ENCODE measurements at places on chromosomes 1 and 21.

DNA sequence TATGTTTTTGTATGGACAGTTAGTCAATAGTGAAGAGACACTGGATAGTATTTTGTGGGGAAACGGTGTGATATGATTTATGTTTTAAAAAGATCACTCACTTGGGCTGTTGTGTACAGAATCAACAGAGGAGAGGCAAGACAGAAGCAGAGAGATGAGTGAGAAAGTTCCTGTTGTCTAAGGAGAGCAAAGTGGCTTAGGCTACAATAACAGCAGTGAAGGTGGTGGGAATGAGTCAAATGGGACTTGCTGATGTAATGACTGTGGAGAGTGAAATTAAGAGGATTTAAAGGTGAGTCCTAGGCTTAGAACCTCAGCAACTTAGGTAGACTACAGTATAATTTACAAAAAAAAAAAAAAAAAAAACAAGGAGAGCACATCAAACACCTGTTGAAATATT lies 169.2 kb upstream of the HP1BP3 start:
- DNase-seq = no peak

- no peak for DNase-seq
These were observed 92.1 kb upstream of the SLC44A3 start for GRCh38 chr1:94727846-94728715.

GRCh38 chr1:220785166-220786056 lies 1.3 kb upstream of the MTARC1 start:
- no peak for DNase-seq

GRCh38 chr1:235784950-235785349 lies 81.8 kb downstream of the LYST start:
- no peak for DNase-seq

GRCh38 chr1:245961137-245961540 lies 545.9 kb downstream of the SMYD3 start:
- no peak for DNase-seq

DNA sequence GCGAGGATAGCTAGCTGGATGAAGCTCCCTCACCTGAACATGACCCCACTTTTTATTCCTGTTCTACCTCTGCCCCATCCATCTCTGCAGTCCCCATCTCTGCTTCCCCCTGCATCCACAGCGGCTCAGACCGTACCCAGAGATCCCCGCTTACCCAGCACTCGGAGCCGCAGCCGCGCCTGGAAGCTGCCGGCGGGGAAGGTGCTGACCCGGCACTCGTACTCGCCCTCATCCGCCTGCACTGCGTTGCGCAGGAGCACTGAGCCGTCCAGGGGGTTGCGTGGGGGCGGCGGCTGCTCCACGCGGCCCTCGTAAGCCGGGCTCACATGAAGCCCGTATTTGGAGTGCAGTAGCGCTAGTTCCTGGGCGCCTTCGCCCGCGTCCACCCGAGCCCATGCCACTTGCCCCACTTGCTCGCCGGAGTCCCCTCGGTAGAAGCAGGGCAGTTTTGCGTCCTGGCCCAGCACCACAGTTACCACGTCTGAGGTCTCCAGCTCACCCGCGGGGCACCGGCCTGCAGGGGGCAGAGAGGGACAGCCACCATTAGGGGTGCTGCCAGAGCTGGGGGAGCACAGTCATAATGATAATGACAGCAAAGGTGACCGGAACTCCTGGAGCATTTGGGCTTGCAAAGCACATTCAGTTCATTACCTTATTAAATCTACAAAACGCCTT lies 9.8 kb downstream of the NECTIN4 start:
- no peak for DNase-seq

- no peak for DNase-seq
These were observed 39.5 kb upstream of the UBE2U start for GRCh38 chr1:64163970-64164369.

- no peak for DNase-seq
These were observed 16.6 kb downstream of the SAMD11 start for GRCh38 chr1:940107-941014.

GRCh38 chr1:1080122-1080757 lies 6.1 kb upstream of the RNF223 start:
- no peak for DNase-seq

DNA sequence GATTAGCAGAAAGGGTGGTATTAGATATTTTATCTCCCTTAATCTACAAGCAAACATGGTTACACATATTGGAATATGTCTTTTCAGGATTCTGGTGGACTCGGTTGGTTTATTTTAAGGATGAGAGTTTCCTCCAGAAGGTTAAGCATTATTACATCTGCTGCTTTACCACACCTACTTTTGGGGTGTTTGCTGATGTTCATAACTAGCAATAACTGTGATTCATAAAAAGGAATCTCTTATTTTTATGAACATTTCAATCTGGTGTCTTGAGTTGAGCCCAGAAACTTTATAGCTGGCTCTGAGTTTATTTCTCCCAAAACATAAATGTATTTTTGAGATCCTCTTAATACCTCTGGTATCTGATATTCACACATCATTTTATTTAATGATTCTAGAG lies 82.7 kb downstream of the LRRC8D start:
- DNase-seq = no peak

GRCh38 chr1:16180291-16180824 lies 24.5 kb upstream of the EPHA2 start:
- DNase-seq = no peak

DNA sequence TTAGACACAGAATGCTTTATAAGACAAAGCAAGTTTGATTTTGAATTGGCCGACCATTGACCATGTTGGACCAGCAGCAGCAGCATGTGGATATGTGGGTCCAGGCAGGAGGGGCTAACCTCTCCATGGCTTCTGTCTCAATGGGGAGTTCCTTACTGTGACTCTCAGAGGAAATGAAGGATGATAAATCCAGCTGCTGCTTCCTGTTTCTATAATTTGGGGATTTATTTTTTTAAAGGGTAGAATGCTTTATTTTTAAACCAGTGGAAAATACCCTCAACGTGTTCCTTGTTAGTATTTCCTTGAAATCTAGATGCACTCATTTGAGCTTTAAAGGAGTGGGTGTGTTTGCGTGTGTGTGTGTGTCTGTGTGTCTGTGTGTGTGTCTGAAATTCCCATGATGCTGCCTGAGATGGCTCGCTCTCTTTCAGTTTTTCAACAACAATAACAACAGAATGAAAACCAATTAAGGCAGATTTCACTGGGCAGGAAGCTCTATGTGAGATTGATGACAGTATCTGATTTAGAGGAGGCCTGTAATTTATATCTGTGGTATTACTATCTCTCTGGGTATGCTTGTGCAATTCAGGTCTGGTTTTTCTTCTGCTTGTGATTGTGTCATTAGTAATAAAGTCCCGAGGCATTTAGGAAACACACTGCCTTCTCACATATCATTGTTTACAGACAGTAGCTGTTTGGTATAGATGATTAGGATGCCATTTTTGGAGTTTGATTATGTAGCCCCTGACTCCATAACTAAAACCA lies 86.1 kb upstream of the ZNF326 start:
- no peak for DNase-seq
